ENCODE measurements at places on chromosomes 16 and 17.

GRCh38 chr17:78082988-78083387 is 45.6 kb downstream of the TMC6 start:
- DNase-seq: no peak

GRCh38 chr17:60993497-60993896 is 315.8 kb downstream of the BCAS3 start:
- DNase-seq: no peak

GRCh38 chr16:67803894-67804293 is 2.5 kb downstream of the RANBP10 start:
- no peak for DNase-seq

DNA sequence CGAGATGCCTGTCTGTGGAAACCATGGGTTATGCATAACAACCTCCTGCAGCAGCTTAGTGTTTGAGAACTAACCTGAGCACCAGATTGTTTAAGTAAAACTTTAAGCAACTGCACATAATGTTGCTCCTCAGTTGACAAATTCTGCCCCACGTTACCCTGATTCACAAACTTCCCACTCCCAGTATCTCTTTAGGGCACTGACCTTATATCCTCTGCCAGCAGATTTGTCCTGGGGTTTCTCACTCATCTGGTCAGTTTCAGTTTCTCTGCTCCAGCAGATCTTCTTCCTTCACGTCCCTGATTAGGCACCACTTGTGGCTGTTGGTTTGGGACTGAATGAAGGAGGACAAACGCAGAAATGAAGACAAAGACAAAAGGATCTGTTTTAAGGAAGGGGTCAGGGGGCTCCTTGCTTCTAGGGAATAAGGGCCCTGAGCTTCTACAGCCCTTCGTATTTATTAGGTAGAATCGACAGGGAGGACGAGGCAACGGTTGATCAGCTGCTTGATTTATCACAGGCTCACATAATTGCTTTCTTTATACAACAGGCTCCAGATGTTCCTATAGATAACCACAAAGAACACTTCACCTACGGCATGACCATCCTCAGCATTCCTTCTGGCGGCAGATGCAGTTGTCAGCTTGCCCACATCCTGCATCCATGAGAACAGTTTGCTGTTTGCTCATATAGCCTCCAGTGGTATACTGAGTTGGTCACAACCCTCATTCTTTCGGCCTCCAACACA is 13.5 kb upstream of the ZNF689 start:
- no peak for DNase-seq
